Activated CD8-positive, alpha-beta memory T cell treated with anti-CD3 and anti-CD28 coated beads for 4 hours (primary cell): ENCODE measurements at places on chromosomes 12 and 14.

DNA sequence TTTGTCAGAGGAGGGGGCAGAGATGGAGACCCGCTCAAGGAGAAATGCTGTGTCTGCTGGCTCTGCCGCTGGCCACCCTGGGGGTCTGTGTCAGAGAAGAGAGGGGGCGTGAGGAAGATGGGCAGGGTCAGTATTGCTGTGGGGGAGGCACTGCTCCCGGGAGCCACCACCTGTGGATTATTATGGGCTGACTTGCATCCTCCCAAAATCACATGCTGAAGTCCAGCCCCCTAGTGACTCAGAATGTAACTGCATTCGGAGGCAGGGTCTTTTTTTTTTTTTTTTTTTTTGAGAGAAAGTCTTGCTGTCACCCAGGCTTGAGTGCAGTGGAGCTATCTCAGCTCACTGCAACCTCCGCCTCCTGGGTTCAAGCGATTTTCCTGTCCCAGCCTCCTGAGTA is 12.3 kb downstream of the ABCD4 start:
- no peak for DNase-seq

DNA sequence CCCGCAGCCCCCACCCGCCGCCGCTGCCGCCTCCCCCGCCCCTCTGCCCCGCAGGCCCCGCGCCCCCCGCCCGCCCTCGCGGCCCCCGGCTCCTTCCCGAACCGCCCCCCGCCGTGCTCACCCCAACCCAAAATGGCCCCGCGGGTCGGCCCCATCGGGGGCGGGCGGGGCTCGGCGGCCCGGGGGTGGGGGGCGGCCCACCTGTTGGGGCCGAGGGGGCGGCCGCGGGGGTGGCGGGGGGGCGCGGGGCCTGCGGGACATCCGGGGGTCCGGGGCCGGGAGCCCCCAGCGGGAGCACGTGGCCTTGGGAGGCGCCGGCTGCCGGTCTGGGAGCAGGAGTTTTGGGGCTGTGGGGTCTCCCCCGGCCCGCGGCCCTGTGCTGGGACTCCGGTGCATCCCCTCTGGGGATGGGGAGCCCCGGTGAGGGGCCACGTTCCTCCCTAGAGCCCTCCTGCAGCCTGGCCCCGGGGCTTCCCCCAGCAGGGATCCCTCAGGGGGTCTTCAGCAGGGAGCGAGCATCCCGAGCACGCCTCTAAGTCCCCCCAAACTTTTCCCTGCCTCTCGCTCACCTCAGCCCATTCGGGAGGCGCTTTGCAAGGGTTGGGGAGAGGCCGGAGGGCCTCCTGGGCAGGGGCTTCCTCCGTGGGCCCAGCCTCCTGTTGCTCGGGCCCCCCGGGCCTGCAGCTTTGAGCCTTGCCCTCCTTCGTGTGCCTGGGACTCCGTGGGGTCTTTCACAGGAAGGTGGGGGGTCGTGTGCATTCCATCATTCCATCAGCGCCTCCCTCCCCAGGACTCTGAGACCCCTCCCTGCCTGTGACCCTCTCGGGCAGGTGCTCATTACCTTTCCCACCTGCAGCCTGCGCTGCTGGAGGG is 710 bp downstream of the MTA1 start:
- DNase-seq = no peak

DNA sequence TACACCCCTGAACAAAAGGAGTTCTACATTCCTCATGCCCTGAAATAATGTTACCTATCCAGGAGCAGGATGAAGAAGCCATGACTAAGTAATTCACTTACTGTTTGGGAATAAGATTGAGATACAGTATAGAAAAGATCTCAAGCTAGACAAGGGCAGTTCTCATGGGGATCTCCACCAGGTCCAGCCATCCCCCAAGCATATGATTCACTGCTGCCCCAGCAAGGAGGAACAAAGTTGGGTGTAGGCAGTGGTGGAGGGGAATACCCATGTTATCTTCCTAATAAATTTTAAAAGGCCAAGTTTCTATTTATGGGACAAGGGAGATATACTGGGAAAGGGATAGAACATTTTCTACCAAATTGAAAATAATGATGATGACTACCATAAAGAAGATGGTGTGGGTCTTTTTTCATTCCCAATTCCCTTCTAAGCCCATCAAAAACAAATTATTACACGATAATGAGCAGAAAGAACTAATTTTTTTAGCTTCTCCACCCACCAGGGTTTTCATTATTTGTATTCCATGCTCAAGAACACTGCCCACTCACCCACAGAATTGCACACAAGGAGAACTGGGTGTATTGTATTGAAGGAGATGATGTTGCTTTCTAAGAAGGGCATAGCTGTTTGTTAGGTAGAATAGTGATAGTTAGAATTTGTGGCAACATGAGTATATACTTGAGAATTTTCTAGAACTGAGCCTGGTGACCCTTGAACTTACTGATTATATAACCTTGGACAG is 204.6 kb downstream of the BTG1 start:
- no peak for DNase-seq

DNA sequence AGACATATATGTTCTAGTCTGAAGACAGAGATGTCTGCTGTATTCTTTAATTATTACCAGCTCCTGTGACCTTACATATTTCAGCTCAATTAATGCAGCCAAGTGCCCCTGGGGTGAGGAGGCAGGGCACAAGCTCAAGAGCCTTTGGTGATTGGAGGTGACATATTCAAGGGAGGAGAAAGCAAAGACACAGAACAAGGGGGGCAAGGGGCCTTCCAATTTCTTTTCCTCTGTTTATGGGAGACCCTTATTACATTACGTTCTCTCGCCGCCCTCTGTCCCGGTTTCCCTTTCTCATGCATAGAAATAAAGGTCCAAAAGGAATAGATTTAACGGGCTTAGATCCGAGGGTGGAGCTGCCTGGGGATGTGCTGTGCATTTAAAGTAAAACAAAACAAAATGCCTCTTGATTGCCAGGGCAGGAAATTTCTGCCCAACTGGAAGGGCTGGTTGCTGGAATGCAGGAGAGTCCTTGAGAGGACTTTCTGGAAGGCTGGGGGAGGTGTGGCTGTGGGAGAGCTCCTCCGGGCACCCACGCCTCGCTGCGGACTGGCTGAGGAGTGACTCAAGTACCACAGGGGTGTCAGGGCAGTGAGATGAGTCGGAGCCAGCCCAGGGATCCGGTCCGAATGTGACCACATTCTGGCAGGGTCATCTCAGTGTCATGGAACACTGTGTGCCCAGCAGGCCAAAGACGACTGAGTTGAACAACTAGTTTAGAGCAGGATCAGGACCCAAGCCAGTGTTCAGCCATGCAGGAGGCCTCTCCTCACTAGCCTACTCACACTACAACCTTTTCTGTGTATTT is 32.1 kb upstream of the GSG1 start:
- DNase-seq = no peak

DNA sequence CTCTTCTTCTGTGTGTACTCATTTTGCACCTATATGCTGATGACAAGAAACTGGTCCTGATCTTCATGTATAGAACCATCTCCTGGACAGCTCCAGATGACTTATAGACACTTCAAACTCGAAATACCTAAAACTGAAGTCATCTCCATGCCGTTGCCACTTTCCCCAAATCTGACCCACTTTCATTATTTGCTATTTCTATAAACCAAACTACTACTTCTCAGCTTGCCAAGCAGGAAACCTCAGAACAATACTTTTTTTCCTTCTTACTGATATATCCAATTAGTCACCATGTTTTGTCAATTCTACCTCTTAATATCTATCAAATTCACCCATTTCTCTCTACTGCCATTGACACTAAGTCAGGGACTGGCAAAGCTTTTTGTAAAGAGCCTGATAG is 14.8 kb downstream of the SGPP1 start:
- DNase-seq = no peak

DNA sequence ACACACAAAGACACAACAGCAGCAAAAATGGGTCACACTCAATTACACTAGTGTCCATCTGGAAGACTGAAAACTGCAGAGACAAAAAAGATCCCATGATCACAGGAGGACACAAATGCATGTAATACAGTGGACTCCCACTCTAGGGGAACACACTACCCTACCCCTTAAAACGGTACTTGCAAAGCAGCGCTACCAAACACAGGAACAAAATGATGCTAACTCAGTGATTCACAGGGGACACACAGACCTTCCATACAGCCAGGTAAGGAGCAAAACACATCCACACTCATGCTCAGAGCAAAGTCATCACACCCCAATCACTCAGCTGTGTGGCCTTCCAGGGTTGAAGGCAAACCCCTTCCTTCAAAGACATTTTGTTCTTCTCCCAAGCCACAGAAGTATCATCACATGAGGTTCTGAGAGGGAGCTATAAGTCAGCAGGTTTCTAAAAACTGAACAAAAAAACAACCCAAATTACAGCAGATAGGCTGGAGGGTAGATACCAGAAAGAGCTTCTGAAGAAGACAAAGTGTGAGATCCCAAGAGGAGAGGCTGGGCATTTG is 14.8 kb downstream of the SMUG1 start:
- DNase-seq = no peak

DNA sequence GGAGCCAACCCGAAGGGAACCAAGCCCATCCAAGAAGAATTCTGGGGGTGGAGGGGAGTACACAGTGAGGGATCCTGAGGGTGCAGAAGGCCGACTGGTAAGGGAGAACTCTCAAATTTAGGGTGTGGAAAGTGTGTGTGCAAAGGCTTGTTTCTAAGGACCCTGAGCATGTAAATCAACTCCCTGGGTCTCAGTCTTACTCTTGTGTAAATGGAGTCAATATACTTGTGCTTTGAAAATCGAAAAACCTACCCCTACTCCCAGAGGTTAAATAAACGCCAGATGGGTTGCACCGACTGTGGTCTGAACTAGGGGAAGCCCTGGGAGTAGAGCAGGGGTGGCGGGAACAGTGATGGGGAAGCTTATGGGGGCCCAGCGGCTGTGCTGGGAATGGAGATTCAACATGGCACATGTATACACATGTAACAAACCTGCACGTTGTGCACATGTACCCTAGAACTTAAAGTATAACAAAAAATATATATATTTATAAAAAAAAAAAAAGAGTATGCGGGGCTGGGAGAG is 6.0 kb downstream of the B4GALNT1 start:
- no peak for DNase-seq

GRCh38 chr12:10058387-10058786 is 27.9 kb downstream of the CLEC9A start:
- no peak for DNase-seq

DNA sequence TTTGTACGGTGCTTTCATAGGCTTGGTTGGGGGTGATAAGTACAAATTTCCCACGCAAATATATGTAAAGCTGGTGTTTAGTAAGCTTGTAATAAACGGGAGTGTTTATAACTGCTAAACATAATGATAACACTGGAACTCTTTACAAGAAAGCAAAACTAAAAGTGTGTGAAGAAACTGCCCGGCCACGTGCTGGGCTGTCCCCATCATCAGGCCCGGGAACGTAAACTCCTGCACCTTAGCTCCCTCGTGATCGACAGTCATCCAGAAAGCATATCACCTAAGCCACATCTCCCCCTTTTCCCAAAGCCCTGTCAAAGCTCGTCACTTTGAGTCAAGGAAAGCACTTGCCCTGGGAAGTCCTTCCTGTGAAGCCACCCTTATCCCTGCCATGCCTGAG is 18.0 kb upstream of the PARP11 start:
- DNase-seq = no peak
